ENCODE measurements at places on chromosomes 16 and 17.

GRCh38 chr17:77832180-77832560, 126.3 kb upstream of the TNRC6C start:
- DNase-seq = no peak

- no peak for DNase-seq
These were observed 114.2 kb upstream of the TMEM97 start for GRCh38 chr17:28204751-28205150.

- no peak for DNase-seq
These were observed 932 bp upstream of the NFE2L1 start for GRCh38 chr17:48047113-48047740.

DNA sequence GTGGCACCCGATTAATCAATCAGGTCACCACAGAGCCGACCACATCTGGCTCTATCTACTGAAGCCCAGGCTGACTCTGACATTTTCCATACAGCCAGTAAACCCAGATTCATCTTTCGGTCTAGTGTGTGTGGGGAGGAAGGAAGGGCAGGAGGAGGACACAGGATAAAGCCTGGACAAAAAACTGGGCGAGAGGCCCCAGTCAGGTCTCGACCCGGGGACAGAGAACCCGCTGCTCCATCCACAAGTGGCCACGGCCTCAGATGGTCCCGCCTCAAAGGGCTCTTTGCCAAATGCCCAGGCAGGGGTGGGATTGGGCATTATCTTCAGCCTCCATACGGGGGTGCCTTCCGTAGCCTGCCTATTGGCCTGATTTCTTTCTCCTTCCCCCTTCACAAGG, 7.8 kb downstream of the ABR start:
- no peak for DNase-seq

DNA sequence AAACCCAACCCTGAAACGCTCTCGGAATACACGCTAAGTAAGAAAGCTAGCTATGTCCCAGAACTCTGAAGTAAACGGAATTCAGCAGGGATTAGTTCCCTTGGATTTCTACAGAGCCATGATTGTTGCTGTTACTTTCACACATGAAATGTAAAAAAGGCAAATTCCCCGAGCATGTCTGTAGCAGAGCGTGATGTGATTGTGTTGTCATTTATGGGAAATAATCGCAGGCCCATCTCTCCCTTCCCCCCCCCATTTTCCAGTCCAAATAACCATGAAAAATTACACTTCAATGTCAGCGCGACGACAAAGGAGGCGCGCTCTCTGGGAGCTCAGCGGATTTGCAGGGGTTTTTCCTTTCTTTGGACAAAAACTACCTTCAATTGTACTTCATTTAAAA, 209.0 kb downstream of the ZFHX3 start:
- no peak for DNase-seq

- no peak for DNase-seq
These were observed 54.2 kb downstream of the LDHD start for GRCh38 chr16:75062135-75062975.

- no peak for DNase-seq
These were observed 97.2 kb downstream of the RAP1GAP2 start for GRCh38 chr17:2893422-2893914.

DNA sequence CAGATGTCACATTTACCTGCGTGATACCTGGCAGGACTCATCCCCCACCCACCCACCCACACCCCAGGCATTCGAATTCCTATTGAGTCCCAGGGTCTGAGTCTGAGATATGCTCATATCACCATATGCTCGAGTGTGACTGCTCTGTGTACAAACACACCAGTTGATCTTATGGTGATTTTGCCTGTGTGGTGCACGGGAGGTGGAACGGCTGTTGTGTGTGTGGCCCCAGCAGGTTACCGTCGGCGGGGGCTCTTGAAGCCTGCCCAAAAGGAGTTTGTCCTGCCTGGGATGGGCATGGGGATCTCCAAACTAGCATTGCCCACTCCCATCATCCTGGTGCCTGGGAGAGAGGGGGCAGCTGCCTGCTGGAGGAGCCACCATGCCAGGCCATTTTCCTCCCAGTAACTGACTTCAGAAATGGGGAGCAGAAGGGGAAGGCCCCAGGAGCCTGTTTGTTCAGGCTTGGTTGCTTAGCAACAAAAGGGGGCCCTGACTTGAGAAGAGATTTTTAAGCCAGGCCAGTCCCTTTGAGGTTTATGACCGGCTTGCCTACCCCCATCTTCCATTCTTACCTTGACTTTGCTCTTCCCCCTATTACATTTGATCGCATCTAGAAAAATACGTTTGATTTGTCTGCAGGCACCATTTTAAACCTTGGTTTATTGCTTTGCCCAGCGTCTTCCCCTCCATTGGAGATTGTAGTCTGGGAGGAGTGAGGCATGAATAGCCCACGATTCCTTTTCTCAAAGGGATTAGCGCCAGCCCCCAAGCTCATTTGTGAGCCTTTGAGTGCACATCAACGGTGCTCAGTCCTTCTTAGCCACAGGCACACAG, 217.7 kb downstream of the CCDC182 start:
- no peak for DNase-seq

DNA sequence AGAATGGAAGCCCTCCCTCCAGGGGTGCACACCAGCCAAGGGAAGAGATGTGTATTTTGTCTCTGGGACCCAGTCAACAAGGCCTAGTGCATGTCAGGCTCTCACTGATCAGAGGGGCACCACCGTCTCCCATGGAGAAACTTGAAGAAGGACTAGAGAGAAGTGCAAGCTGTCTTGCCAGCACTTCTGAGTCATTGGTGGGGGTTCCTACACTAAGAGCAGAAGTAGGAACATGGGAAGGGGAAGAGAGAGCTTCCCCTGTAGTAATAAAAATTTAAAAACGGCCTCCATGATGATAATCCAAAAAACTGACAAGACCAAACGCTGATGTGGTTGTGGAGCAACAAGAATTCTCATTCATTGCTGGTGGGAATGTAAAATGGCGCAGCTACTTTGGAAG, 46.3 kb downstream of the DYNLRB2 start:
- DNase-seq = no peak
